ENCODE measurements at places on chromosomes 16 and 17. TPM values are rescaled to one million over a fixed set of nuclear protein-coding genes. Genes with fewer than 3 reads are reported as not detected.

- no peak for DNase-seq
Observed at GRCh38 chr17:58191241-58191896, 1.2 kb upstream of the EPX start.

The TM4SF5 gene
- polyA plus RNA-seq: not detected

The CENPX gene
- 31.2 TPM for polyA plus RNA-seq

The GLTPD2 gene
- not detected for polyA plus RNA-seq

Data from right cardiac atrium (tissue), 5 donors.